H9 (cell line): ENCODE measurements at places on chromosomes 5 and 9.

DNA sequence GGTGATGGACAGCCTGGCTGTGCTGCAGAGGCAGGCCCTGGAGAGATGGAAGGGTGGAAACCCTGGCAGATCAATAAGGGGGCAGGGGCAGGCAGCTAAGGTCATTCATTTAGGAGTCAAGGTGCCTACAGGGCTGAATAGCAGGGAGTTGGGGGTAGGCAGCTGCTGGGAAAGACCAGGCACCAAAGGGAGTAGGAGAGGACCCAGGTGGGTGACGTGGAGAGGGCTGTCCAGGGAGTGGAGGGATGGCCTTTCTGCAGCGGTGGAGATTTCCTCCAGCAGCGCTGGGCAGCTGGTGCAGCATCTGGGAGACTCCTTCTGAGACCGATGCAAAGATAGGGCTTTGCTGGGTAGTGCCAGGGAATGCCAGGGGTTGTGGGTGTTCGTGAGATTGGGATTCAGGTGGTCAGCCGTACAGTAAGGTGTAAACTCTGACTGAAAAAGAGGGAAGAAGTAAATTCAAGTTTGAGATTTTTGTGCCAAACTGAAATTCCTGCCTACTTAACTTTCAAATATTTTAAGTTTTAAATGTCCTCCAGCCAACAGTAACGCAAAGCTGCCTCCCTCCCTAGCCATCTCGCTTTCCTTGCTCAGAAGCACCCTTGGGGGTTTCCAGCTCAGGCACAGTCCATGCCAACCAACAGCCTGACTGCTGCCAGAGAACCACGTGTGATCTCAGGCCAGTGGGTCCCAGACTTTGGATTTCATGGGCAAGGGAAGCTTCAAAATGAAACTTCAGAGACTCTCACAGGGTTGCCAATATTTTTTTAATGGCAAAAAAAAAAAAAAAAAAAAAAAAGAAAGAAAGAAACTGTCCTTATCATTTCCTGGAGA, 18.6 kb upstream of the ANGPTL2 start:
- peak; percentile 17 for DNase-seq

DNA sequence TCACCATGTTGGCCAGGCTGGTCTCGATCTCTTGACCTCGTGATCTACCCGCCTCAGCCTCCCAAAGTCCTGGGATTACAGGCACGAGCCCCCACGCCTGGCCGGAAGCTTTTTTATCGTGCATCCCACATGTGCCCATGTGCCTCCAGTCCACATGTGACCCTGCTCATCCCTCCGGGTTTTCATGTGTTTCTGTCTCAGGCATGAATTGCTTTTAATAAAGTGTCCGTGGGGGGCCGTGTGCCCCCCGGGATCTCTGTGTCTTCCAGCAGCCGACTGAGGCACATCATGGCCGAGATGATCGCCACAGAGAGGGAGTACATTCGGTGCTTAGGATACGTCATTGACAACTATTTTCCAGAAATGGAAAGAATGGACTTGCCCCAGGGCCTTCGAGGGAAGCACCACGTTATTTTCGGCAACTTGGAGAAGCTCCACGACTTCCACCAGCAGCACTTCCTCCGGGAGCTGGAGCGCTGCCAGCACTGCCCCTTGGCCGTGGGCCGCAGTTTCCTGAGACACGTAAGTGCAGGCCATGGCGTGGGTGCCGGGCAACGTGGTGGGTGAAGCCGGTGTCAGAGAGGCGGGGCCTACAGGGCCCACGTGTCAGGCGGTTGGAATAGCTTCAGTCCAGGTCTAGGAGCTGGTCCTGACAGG, 22.1 kb upstream of the LRRC14B start:
- no peak for DNase-seq

DNA sequence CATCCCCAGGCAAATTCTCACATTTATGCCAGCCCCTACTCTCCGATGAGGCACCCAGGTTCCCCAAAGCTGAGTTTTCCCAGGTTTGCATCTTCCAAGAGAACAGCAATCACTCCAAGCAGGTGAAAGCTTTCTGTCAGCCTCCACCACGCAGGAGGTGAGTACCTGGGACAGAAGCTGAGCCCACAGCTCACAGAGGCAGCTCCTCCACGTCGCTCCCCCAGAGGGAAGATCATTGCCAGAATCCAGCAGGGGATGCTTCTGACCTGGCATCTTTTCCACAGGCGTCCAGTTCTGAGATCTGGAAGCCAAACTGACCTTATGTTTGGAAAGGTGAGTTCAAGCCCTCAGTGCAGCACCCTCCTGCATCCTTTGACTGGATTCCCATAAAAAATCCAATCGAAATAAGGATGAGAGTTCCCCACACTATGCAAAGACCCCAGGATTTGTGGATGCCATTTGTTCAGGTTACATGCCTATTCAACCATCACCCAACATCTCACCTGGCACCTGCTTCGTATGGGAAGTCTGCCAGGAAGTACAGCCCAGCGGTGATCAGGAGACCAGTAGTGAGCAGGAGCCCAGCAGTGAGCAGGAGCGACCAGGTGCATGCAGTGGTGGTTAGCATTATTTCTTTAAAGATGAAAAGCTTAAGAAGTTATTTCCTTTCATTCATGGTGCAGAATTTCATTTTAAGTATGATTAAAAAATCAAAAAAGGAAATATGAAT, 47.4 kb upstream of the OLFM1 start:
- DNase-seq: no peak

- DNase-seq: no peak
Observed at GRCh38 chr5:130963798-130964197, 201.3 kb downstream of the HINT1 start.

GRCh38 chr5:141878186-141878710, at the start of gene PCDH1:
TSS of gene PCDH1 (minus strand) at chr5:141878410. CDS start at chr5:141878262, 148 bp downstream.
- no peak for DNase-seq

DNA sequence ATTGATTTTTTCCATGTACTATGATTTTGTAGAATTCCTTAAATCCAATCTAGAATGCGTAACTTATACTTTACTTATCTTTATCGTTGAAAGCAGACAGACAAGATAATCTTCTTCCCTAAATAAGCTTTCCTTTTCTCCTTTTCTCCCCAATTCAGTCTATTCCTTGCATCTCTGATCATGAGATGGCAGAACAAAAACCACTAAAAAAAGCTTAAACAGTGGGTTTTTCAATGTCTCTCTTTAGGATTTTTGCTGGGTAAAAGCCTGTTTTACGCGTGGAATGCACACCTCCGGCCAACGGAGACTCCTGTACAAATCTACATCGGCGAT, 755 bp downstream of the CDKN2B start:
- no peak for DNase-seq

DNA sequence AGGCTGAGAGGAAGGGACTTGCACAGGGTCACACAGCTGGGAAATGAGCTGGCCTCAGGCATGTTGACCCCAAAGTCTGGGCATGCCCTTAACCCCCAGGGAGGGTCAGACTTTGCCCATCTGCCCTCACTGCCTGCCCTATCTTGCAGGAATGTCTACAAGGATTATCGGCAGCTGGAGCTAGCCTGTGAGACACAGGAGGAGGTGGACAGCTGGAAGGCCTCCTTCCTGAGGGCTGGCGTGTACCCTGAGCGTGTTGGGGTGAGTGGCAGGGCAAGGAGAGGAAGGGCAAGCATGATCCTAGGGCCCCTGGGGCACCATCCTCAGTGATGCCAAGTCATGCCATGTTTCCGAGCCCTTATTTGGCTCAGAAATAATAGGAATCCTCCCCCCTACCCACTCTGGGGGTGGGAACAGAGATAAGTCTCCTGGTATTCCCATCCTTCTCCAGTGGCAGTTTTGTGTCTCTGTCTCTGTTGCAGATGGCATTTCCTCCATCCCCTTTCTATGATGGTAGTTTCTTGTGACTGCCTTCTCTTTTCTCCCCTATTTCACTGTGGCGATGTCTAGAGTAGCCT, 28.5 kb downstream of the GOLGA2 start:
- no peak for DNase-seq

DNA sequence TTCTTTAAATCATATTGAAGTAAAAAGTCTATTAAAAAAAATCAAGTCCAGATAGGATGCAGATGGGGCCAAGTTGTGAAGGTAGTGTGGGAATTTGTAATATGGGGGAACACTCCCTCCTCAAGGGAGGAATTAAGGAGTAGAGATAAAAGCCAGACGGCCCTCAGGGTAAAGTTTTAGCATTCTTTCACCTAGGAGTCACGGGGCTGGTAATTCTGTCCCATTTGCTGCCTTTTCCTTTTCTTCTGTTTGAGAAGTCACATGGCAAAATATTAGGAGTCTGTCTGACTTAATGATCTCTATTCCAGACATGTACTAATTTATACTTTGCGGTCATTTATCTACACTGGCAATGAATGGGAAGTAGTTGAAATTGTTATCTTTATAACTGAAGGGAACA, 61.9 kb downstream of the SNX24 start:
- no peak for DNase-seq

- peak; percentile 79 for DNase-seq
Observed at GRCh38 chr9:7185612-7186011, 427.8 kb downstream of the KDM4C start.

- DNase-seq: no peak
Observed at GRCh38 chr5:155147222-155147621, 133.7 kb downstream of the KIF4B start.

GRCh38 chr5:23446424-23446823, 61.0 kb upstream of the PRDM9 start:
- DNase-seq: no peak

- peak; percentile 34 for DNase-seq
Observed at GRCh38 chr9:5459289-5459829, 9.0 kb downstream of the CD274 start.

GRCh38 chr9:5402217-5402616, 35.5 kb downstream of the PLGRKT start:
- DNase-seq: no peak

DNA sequence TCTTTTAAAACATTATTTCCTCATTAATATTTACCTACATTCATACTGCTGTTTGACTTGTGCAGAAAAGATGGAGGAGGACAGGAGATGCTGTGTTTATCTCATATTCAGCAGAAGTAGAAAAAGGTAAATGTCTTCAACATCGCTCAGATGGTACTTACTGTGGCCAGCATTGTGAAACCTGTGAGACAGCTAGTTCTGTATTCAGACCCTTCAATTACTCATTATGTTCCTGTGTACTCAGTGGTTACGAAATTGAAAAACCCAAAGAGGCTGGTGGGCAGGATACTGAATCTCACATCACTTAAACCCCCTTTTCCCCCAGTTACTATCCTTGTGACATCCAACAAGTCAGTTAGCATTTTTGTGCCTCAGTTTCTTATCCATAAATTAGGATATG, 216.0 kb downstream of the KDM4C start:
- no peak for DNase-seq

DNA sequence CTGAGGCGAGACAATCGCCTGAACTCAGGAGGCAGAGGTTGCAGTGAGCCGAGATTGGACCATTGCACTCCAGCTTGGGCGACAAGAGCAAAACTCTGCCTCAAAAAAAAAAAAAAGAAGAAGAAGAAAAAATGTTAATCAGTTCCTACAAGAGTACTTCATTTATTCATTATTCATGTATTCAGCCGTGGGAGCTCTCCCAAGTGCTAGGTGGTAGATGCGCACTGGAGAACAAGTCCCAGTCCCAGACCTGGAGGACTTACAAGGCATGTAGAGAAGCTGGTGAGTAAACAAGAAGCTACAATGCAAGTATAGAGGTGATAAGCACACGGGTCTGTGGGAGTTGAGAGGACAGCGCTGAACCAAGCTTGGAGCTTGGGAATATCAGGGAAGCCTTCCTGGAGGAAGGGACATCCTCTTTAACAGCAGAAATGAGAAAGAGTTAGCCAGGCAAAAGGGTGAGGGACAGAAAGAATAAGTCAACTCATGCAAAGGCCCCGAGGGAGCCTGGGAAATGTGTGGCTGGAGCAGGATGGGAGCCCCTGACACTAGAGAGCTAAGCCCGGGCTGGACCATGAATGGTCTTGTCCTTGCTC, 17.4 kb upstream of the AQP7 start:
- DNase-seq: no peak

DNA sequence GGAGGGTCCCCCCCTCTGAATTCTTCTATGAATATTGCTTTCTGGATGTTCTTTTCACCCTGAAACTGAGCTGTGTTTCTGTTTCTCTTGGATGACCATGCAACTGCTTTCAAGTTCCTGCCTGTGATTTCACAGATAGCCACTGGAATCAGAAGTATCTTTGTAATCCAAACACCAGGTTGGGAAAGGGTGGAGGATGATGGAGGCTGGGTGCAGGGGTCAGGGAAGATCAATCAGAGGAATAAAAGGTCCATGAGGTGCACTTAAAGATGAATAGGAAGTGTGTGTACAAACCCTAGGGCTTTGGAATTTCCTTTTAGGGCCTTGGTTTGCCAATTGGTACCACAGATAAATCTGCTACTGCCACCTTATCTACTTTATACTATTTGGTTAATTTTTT, 68.2 kb upstream of the AGXT2 start:
- no peak for DNase-seq

- no peak for DNase-seq
Observed at GRCh38 chr9:437574-438001, 222.9 kb downstream of the DOCK8 start.

DNA sequence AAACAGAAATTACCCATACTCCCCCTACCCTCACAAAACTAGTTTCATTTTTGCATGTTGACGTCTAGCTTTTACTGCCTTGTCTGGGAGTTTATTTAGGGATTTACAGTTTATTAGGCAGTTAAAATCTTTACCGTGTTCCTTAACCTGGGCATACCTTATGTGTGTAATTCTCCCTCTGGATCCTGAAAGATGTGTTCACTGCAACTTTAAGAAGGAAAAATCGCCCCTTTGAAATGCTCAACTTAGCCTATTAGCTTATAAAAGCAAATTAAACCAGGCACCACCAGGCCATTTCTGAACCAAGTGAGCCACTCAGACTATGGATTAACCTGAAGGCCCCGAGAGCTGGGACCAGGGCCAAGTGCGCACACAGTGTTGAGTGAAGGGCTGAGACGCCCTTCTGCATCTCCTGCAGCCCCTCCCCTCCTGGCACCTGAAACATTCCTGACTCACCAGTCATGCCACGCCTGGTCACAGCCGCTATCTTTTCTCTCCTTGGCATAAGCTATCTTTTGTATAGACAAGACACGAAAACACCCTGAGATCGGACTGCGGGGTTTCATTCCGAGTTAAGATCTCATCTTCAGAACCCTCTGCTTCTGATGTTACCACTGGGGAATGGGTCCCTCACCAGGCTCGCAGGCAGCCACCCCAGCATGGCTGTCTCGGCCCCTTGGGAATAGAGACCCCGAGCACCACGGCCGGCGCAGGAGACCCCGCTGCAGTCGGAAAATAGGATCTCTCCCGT, 111.9 kb downstream of the ROR2 start:
- DNase-seq: no peak

DNA sequence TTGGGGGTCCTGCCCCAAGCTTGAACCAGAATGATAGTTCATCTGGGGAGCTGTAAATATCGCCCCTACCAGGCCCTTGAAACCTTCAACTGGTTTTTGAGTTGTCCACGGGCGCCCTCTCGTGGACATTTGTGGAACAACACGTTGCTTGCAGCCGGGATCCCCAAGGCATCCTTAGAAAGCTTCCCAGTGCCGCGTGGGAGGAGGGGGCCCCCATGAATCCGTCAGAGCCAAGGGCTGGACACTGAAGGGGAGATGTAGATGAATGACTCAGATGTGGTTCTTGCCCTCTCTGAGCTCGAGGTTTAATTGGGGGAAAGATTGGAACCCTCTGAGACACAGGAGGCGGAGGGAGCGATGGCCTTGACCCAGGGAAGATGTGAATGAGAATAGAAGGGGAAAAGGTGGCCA, 31.8 kb upstream of the ORM1 start:
- DNase-seq: peak; percentile 79
